Stimulated activated CD4-positive, alpha-beta T cell treated with anti-CD3 and anti-CD28 coated beads, Interleukin-1b, Interleukin-23, amount 100 ng/mL, for 4 hours (primary cell): ENCODE measurements at places on chromosomes 2 and 18.

DNA sequence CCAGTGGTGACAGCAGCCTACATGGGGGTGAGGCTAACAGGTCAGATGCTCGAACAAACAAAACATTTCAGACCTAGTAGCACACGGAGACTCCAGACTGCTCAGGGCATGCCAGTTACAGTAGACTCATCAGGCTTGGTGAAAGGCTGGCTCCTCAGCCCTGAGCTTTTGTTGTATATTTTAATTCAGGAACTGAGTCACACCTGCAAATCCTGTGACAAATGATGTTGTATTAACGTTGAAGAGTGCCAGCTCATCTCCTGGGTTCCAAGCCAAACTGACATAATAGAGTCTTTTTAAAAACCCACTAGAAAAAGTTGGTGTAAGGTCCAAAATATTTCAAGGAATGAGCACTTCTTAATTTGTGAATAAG, 65.3 kb downstream of the C1D start:
- DNase-seq = no peak

- no peak for DNase-seq
Observed at GRCh38 chr2:235050980-235051351, 99.1 kb downstream of the SH3BP4 start.

DNA sequence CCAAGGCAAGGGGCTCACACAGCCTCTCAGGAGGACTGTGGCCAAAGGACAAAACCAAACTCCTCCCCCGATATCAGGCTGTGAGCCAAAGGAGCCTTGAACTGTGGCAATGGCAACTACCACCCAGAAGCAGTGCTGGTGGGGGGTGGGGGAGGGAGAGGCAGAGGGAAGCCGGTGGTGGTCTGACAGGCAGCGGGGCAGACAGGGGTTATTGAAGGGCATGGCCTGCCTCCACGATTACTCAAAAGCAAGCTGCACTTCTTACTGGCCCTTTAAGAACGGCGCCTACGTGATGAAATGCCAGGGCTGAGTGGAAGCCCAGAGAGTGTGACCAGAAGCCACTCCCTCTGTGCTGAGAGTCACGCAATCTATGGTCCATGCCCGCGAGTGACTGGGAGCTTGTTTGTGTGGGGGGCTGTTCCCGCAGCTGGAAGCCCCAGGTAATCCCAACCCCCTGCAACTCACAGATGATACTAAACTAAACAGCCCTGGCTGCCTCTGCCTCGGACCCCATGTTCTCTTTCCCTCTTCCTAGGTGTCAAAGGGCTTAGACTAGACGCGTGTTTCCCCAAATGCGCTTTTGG, 128.2 kb upstream of the CXCR4 start:
- no peak for DNase-seq

DNA sequence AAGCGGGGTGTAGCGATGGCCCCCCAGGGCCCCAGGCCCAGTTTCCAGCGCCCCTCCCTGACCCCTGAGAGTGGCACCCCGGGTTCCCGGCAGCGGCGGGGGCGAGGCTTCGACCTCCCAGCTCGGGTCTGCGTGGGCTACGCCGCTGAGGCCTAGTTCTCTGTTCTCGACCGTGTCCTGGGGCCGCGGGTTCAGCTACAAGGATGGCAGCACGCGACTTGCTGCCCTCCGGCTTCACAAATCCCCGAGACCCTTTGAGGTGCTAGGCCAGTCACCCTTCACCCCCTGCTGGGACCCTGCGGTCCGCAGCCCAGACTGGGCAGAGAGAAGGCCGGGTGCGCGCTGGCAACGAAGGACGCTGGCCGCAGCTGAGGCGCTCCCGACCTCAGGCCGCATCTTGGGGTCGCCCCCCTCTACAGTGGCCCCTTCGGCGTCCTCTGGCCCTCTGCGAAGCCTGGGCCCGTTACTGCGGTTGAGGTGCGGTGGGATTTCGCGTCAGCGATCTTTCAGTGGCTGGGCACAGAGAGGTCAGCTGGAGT, 1.2 kb downstream of the OTX1 start:
- no peak for DNase-seq

DNA sequence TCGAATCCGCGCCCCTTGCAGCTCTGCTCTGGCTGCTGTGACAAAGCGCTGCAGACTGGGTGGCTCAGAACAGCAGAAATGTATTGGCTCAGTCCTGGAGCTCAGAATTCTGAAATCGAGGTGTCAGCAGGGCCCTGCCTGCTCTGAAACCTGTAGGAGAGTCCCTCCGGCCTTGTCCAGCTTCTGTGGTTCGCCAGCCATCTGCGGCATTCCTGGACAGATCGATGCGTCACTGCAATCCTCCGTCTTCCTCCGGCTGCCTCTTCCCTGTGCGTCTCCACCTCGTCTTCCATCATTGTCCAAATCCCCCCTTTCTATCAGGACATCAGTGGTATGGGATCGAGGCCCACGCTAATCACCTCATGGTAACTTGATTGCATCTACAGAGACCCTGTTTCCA, 115.2 kb downstream of the RNF144A start:
- DNase-seq = no peak

DNA sequence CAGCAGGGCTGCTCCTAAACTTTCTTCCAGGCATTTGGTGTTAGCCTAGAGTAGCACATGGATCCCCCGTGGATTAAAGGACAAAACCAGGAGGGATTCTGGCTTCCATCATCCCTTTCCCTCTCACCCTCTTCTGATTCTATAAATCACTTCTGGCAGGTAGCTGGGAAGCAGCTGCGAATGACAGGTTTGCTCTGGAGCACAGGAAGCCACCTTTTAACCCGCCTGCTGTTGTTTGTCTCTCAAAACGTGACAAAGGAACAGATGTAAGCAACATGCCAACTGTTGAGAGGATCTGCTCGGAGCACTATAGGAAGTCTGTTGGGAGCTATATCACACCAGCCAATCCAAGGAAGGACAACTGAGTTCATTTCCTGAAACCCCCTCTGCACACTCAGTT, 101.9 kb downstream of the ACTR2 start:
- no peak for DNase-seq

DNA sequence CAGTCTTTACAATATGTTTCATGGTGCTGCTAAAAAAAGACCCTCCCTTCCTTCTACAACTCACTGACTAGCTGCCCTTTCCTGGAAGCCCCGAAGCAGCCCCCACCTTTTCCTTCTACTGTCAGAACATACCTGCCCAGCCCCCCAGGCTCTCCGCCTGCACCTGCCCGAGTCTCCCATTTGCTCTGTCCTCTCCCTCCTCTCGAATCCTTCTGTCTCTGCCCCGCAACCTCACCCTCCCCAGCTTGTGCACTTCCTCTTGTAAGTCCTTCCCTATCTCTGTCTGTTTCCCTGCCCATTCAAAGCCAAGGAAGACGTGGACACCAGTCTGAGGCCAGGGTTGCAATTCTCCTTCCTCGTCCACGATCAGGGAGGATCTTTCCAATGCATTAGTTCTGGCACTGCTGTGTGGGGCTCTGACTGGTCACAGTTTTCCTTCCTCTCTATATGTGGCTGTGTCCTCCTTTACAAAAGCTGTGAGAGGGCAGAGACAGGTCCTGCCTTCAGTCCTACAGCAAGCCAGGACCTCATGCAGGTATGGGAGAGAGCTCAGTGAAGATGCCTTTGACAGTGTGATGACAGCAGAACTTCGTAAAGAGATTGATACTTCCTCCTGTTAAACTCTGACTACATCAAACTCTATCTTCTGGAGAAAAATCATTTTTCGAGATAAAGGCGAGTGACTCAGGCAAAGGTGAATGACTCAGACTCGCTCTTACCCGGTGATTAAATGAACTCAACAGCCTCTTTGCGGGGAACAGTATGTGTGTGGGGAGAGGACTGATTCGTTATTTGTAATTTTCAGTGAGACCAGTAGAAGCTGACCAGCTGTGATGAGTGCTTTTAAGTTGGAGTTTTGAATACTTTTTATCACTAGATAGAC, 14.2 kb downstream of the TNFRSF11A start:
- no peak for DNase-seq

DNA sequence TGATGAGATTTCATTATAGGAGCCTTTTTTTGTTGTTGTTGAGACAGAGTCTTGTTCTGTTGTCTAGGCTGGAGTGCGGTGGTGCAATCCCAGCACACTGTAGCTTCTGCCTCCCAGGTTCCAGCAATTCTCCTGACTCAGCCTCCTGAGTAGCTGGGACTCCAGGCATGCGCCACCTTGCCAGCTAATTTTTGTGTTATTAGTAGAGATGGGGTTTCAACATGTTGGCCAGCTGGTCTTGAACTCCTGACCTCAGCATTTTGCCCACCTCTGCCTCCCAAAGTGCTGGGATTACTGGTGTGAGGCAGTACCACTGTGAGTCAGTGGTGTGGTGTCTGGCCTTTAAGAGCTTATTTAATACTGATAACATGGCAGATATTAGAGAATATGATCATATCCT, 60.1 kb downstream of the MOB4 start:
- DNase-seq = no peak

- no peak for DNase-seq
Observed at GRCh38 chr2:215532844-215533243, 97.0 kb upstream of the FN1 start.

- no peak for DNase-seq
Observed at GRCh38 chr2:226799976-226800940, 638 bp upstream of the IRS1 start.

- no peak for DNase-seq
Observed at GRCh38 chr2:86022661-86023365, 82.9 kb downstream of the POLR1A start.

DNA sequence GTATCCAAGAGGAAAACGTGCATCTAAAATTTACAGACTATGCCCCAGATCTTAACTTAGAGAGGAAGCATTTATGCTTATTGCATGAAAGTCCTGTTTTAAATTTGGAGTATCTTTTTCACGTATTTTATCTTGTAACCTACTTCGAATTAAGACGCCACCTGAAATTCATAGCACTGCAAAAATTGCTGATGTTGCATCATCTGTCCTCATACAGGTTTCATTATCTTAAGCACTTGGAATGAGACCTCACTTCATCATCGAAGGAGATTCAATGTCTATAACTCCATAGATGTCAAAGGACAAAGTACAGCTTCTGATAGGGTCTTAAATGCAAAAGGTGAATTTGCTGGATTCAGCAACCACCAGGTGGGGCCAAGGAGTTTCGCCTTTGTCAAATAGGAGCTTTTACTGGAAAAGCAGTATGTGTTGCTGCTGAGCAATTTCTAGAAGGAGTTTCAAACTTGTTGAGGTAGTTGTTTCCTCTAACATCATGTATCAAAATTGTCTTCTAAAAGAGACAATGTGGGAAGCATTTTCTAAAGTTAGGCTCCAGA, 106.4 kb upstream of the CCDC85A start:
- no peak for DNase-seq

GRCh38 chr2:123961576-123961975, 63.5 kb upstream of the CNTNAP5 start:
- DNase-seq = no peak

DNA sequence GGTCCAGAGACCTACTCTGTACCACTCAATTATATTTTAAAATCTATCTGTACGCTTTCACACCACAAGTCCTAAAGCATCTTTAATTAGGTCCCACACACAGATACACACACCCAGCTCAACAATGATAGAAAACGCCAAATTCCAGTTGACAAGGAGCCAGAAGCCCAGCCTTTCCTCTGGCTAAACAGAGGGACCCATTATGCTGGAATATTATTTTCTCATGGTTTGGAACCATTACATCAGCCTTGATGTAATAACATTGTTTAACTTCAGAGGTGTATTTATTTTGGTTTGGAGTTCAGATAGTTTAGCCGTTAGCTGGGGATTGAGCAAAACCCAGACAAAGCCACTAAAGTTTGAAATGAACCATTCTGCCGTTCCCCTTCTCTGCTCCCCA, 14.0 kb upstream of the INHBB start:
- DNase-seq = no peak

GRCh38 chr2:96241900-96242611, 23.7 kb downstream of the TMEM127 start:
- DNase-seq = no peak

GRCh38 chr2:56299171-56299691, 115.4 kb downstream of the CCDC85A start:
- no peak for DNase-seq

DNA sequence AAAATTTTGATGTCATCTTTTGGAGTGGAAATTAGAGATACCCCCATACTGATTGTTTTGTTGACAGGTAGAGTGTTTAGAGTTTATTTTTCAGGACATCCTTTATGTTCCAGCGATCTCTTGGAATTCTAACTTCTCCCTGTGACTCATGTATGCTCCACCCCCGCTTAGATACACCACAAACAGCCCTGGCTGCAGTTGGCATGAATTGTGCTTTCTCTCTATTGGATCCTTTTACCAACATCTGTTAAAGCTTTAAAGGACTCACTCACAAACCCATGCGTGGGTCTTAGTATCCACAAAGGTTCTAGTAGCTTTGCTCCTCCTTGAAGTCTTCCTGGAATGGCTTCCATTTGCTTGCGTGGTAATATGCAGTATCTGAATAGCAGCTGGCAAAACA, 409.5 kb upstream of the POU3F3 start:
- no peak for DNase-seq

- DNase-seq = no peak
Observed at GRCh38 chr2:212135739-212136138, 402.9 kb downstream of the ERBB4 start.

GRCh38 chr18:41870191-41870590, 84.8 kb upstream of the PIK3C3 start:
- DNase-seq = no peak

GRCh38 chr2:223097888-223098383, 45.9 kb downstream of the KCNE4 start:
- no peak for DNase-seq

DNA sequence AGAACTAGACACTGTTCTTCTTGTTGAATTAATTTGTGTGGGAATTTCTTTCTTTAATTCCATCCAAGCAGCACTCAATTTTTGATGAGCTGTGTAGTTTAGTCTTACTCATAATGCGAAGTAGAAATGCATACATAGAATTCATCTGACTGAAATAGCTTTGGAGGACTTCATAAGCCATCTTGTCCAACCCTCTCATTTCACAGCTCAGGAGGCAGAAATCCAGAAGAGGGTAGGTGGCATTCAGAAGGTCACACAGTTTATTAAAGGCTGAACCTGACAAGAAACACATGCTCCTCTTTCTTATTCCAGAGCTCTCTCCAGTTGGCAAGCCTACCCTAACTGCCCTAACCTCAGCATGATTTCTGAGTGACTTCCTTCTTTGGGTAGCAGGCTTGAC, 169.2 kb upstream of the NOSTRIN start:
- DNase-seq = no peak

DNA sequence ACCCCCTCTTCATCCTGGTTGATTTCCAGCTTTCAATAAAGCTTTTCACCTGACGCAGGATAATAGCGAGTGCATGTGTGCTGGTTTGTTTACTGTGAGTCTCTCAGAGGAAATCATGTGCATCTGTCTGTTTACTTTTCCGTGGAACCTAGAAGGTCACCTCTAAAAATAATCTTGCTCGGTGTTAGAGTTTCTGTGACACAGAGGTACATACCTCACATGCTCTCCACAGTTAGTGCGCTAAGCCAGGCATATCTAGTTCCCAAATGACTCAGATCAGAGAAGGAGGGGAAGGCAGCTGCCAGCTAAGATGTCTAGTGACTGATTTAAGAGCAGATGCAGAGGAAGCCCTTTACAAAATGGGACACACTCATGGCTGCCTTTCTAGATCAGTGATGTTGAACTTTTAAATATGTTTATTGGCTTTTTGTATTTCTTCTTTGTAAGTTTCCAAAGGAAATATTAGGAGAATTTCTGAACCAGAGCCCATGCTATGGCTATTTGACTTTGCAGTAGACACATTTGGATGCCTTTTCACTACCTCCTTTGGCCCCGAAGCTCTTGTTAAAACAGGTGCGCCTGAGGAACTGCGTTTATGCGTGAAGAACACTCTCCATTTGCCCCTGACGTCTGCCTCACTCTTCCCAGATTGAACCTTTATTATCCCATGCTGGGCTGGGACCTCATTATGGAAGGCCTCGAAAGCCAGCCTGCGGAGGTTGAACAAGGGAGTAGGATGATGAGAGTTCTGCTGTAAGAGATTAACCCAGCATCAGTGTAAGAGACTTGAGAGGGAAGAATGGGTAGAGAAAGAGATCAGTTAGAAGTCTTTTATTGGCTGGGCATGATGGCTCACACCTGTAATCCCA, 145.6 kb downstream of the FAM161A start:
- no peak for DNase-seq
